HCEC 1CT (cell line): ENCODE measurements at places on chromosomes 5 and 9.

DNA sequence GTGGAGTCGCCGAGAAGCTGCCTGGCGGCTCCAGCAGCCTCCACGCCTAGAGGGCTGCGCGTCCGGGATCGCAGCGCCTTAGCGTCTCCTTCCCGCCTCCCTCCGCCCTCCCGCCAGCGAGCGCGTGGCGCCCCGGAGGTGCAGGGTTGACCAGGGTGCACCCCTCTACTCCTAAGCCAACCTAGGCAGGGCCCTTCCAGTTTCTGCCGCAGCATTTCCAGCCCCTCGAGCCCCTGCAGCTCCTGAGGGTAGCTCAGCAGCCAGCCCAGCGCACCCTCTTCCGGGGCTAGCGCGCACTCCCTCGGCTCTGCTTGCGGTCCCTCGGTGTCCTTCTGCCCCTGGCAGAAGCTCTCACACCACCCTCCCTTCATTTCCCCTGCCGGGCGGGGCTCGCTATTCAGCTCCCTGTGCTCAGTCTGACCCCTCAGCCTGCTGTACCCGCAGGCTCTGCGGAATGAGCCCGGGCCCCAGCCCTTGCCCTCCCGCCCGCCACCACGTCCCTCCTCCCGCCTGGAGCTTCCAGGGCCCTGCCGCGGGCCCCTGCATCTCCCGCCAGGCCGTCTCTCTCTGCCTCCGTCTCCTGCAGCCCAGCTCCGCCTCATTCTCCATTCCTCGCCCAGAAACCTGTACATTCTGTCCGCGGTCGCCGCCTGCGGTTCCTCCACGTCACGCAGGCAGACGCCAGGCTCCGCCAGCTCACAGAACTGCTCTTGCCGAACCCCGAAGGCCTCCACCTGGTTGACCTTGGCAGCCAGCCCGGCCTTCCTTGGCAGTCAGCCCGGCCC, 61.8 kb downstream of the SPATA31C2 start:
- peak; percentile 63 for DNase-seq

GRCh38 chr9:120652934-120653333, 61.3 kb downstream of the MEGF9 start:
- no peak for DNase-seq

- no peak for DNase-seq
These were observed 82.1 kb downstream of the PRKACG start for GRCh38 chr9:68931821-68932220.

DNA sequence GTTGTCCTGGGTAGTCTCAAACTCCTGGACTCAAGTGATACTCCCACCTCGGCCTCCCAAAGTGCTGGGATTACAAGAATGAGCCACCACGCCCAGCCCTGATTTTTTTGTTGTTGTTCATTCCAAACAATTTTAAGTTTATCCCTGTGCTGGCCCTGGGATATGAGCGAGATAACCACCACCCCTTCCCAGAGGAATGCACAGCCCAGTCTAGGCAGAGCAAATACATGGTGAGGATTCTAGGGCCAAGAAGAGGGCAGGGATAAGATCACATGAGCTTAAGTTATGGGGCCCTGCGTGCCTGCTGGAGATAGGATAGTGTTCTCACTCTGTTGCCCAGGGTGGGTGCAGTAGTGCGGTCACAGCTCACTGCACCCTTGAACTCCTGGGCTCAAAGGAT, 21.0 kb upstream of the TOR1B start:
- DNase-seq: no peak

DNA sequence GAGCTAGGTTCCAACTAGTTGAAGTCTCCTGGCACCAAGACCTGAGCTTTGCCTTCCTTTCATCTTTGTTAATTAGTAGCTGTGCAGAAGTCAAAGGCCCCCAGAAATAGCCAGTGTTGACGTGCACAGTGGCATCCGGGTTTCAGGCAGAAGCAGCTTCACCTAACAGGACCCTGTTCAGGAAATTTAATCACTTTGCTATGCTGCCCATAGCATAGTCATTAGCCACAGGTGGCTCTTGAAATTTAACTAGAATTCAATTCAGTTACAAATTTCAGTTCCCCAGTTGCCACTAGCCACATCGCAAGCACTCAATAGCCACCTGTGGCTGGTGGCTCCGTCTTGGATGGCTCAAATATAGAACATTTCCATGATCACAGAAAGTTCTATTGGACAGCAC, 179.1 kb downstream of the GOLPH3 start:
- DNase-seq: no peak
